Stimulated activated CD8-positive, alpha-beta memory T cell treated with anti-CD3 and anti-CD28 coated beads, Interleukin-4, amount 100 ng/mL, for 1 hour (primary cell): ENCODE measurements at places on chromosomes 6 and 20.

DNA sequence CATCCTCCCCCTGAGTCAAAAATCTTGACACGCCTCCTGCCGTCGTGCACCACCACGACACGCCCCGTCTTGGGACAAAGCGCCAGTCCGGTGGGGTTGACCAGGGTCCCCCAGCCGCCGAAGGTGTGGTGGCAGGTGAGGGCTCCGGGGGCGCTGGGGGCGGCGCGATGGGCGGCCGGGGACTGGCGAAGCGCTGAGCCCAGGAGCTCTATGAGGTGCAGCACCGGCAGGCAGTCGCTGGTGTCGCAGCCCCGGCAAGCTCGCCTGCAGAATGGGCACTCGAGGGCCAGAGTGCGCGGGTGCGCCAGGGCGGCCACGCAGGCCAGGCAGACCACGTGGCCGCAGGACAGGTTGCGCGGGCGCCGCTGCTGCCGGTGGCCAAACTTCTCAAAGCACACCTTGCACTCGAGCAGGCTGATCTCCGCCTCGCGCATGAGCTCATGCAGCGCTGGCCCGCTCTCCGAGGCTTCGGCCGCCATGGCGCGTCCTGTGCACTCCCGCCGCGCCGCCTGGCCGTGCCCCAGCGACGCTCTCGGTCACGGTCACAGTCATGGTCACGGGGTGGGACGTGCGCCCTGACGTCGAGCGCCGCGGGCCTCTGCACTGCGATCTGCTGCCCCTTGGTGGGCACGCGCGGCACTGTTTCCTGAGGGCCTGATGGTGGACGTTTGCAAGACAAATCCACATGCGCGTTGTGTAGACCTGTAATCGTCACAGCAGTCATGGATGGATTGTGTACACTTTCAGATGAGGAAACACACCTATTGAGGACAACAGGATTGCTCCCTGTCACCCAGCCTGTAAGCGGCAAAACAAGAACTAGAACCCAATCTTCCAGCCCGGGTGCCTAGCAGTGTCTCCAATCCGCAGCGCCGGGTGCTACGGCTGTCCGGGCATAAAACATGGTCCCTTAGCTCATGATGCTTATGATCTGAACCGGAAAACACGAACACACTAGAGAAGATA, at the start of gene NHLRC1:
NHLRC1 (minus strand) TSS at position 550 of the 966 bp plus-strand sequence; CDS start at position 479, 71 bp downstream.
- DNase-seq, result peak; percentile 27

- DNase-seq, result no peak
Measured at GRCh38 chr6:87558446-87558845, 31.3 kb downstream of the RARS2 start.

- DNase-seq, result no peak
Measured at GRCh38 chr20:6718662-6719368, 48.7 kb upstream of the BMP2 start.

DNA sequence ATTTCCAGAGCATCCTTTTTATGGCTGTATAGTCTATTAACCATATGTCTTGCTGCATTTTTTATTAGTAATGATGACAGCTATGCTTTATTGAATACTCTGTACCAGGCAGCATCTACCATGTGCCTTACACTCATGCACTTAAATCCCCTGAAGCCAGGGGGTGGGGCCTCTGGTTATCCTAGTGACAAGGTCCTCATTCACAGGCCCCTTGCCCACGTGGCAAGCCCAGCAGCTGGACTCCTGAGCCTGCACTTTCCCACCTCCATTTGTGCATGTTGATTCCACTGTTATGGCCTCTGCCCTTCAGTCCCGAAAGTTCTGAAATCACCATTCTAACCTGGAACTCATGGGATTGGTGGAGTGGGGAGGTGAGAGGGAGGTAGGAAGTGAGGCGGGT, 22.3 kb downstream of the ACTR5 start:
- no peak for DNase-seq
